Stimulated activated naive B cell treated with anti-CD40 and anti-IgM and Interleukin-4, amounts not matched to agents 10 μg/mL and 1 μg/mL and 100 μg/mL, for 72 hours (primary cell): ENCODE measurements at places on chromosomes 5 and 9.

GRCh38 chr5:137902408-137903133 lies 13.3 kb downstream of the PKD2L2 start:
- no peak for DNase-seq

- DNase-seq, result no peak
Measured at GRCh38 chr9:83501565-83501964, 36.6 kb downstream of the FRMD3 start.

DNA sequence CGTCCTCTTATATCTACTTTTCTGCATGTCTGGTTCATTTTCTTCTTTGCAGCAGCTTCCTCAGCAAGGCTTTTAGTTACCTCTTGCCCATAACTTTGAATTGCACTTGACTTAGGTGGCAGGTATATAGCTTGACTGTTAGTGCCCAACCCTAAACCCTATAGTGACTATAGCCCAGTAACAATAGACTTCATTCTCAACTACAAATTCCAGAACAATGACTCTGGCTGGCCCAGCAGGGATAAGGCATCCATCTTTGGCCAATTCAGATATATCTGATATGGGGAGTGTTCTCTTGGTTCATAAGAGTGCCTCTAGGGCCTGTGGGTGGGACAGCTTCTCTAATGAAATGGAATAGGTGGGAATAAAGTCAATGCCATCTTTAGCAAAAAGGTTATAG lies 246.2 kb downstream of the DMRT2 start:
- no peak for DNase-seq

DNA sequence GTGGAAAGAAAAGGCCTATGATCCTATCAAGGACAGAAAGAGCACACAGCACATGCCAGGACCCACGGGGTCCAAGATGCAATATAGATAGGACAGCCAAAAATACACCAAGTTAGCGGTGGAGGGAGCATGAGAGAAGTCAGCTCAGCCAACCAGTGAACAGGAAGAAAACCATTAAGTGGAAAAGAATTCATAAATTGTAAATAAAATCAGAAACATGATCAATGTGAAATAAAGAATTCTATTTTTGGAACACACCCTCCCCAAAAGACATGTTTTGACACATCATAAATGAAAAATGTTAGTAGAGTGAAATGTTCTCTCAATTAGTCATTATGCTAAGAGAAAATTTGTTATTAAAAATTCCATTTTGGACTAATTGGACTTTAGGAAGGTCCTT lies 35.6 kb downstream of the ATPSCKMT start:
- no peak for DNase-seq

DNA sequence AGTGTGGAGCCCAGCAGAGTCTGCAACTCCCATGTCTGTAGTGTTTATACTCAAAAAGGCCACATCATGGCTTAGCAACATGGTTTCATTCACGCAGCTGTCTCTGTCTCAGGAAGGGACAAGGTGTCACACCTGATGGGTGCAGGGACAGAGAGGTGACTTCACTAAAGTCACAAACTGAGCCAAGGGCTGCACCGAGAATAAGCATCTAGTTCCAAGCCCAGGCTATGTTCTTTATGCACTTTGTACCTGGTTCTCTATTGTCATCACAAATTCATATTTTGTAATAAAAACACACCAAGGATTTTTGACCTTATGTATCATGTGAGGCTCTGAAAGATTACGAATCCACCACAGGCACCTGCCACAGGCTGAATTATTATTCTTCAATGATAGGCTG lies 64.9 kb upstream of the STK32A start:
- DNase-seq, result no peak
